ENCODE measurements at places on chromosomes 11 and 22. TPM values are rescaled to one million over a fixed set of nuclear protein-coding genes. Genes with fewer than 3 reads are reported as not detected.

The CFAP300 gene
- 4.7 TPM for polyA plus RNA-seq

The RANBP1 gene
- polyA plus RNA-seq, result 190 TPM

The SLC22A25 gene
- not detected for polyA plus RNA-seq

The CHRM4 gene
- 0.18 TPM for polyA plus RNA-seq

The SCGB1A1 gene
- polyA plus RNA-seq, result not detected

The CCDC89 gene
- polyA plus RNA-seq, result 3.0 TPM

The THAP12 gene
- 96.9 TPM for polyA plus RNA-seq

The NRXN2 gene
- 14.9 TPM for polyA plus RNA-seq

The ARVCF gene
- polyA plus RNA-seq, result 18.3 TPM

The THY1 gene
- 65.2 TPM for polyA plus RNA-seq

The PKNOX2 gene
- 13.9 TPM for polyA plus RNA-seq

- no peak for DNase-seq
Observed at GRCh38 chr11:9692691-9693090, 28.8 kb downstream of the SWAP70 start.

DNA sequence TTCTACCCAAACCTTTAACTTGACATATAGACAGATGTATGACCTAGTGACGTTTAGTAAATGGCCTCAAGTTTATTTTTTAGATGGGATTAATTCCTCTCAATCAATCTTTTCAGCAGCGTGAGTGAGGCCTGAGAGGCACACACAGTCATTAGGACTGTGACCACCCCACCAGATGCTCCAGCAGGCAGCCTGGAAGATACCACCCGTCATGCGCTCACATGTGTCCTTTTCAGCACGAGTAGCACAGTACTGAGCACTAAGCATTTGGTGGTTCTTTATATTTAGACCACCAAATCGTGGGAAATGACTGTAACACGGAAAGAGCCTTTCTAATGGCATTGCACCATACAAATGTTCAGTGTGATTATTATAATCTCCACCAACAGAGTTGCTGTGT, 354.6 kb upstream of the DDI1 start:
- DNase-seq, result no peak

- no peak for DNase-seq
Observed at GRCh38 chr22:48837341-48837935, 990.2 kb downstream of the BRD1 start.

- no peak for DNase-seq
Observed at GRCh38 chr11:57309106-57310059, 15.4 kb downstream of the TNKS1BP1 start.

- no peak for DNase-seq
Observed at GRCh38 chr11:70307176-70307575, 36.7 kb downstream of the PPFIA1 start.

DNA sequence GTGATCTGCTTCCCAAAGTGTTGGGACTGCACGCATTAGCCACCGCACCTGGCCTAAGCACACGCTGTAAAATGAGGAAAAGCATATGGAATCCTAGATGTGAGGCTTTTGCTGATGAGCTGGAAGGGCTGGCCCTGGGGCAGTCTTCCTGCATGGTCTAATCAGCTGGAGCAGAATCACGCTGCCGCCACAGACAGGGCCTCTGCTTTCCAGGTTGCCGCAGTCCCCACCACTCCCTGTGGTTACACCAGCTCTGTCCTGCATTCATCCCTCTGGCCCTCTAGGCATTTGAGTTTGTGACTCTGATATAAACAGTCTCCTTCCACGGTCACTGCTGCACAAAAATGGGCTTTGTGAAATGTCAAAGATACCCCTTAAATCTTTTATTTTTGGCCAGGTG, 17.1 kb downstream of the RPS6KA4 start:
- no peak for DNase-seq

- no peak for DNase-seq
Observed at GRCh38 chr22:31537019-31537535, 40.7 kb downstream of the SFI1 start.

DNA sequence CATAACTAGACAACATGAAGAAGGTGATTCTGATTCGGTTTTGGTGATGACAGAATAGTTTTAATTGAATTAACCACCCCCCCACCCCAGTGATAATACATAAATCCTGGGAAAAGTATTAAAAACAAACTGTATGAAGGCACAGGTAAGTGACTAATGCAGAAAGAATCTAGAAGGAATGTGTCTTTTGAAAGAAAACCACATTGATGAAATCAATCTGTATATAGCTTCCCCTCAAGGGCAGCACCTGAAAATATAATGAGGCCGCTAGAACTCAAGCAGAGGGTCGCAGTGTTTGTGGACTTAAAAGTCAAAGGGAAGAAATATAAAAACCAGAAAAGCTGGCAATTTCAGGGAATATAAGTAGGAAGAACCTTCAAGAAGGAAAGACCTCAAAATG, 580.5 kb upstream of the CHORDC1 start:
- DNase-seq, result no peak

- DNase-seq, result no peak
Observed at GRCh38 chr11:12991426-12991825, 17.7 kb upstream of the RASSF10 start.

DNA sequence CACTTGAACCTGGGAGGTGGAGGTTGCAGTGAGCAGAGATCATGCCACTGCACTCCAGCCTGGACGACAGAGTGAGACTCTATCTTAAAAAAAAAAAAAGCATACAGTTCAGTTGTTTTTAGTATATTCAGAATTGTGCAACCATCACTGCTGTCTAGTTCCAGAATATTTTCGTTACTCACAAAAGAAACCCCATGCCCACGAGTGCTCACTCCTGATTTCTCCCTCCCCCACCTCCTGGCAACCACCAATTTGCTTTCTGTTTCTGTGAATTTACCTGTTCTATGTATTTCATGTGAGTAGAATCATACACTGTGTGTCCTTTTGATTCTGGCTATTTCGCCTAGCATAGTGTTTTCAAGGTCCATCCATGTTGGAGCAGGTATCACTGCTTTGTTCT, 24.8 kb downstream of the PTPRJ start:
- DNase-seq, result no peak

- no peak for DNase-seq
Observed at GRCh38 chr11:105071089-105071732, 26.1 kb upstream of the CARD16 start.

- no peak for DNase-seq
Observed at GRCh38 chr11:32385998-32386397, 49.3 kb downstream of the WT1 start.

- DNase-seq, result no peak
Observed at GRCh38 chr11:75265851-75266531, 25.4 kb downstream of the TPBGL start.

Measured in left kidney (tissue), 8 donors.